Stimulated activated CD4-positive, alpha-beta T cell treated with anti-CD3 and anti-CD28 coated beads, Interleukin-12 subunit alpha, Interleukin-12 subunit beta, amount 100 ng/mL, for 48 hours (primary cell): ENCODE measurements at places on chromosomes 6 and 20.

DNA sequence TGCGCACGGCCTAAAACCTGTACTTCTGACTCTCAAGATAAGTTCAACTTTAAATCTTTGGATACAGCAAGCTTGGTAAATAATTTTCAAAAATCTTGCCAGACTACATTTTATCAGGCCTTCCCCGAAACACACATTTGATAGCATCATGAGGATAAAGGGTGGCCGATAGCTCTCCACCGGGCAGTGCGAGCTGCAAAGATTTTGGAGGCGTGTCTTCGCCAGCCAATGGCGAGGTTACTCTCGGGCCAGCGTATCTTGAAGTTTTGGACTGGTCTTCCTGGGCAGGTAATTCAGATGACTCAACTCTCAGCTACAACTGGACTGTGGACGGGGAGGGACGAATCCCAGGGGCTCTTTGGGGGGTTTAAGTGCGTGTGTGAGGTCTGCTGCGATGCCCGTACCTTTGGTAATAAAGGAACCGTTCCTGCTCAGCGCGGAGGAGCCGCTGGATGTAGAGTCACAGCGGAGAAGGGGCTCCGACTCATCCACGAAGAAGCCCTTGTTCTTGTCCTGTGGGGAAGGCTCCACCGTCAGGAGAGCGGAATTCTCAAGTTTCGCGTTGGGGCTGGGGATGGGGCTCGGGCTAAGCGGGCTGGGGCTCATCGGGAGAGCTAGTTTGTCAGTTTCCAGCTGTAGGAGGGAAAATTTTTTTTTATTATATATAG, 75.3 kb downstream of the TNFRSF21 start:
- no peak for DNase-seq

DNA sequence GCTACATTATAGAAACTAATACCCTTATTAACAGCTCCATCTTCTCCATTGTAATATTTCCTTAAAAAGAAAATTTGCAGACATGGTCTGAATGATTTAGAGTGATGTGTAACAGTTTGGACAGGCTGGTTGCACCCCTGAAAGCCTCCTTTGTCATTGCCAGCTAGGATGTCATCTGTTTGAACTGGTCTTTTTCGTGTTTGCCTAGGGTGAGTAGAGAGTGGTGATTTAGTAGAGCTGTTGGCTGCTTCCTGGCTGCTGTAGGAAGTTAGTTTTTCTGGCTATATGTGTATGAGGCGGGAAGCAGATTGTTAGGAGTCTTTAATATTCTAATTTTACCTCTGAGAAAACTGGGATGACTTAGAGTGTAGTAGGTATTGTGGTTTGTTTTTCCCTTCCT, 101.1 kb downstream of the ZFAND3 start:
- no peak for DNase-seq

- no peak for DNase-seq
Observed at GRCh38 chr6:145531822-145532221, 203.5 kb downstream of the EPM2A start.

GRCh38 chr6:135085700-135086413, 31.2 kb upstream of the HBS1L start:
- no peak for DNase-seq

DNA sequence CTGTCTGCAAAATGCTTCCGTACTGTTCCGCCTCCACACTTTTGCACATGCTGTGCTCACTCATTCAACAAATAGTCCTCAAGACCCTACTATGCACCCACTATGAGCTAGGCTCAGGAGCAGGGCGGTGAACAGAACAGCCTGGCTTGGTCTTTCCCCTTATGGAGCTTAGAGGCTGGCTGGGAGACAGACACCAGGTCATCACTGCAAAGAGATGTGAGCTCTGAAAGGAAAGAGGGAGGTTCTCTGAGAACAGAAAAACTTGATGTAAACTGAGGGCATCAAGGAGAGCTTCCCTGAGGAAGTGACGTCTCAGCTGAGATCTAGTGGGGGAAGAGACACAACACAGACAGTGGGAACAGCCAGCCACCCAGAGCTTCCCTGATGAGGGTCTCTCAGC, 31.0 kb upstream of the TGM2 start:
- DNase-seq, result no peak

GRCh38 chr20:35891375-35891774, 62.9 kb downstream of the SCAND1 start:
- no peak for DNase-seq

GRCh38 chr6:162621246-162621645, 106.3 kb downstream of the PRKN start:
- no peak for DNase-seq

- no peak for DNase-seq
Observed at GRCh38 chr6:95973976-95974375, 41.8 kb upstream of the FUT9 start.

DNA sequence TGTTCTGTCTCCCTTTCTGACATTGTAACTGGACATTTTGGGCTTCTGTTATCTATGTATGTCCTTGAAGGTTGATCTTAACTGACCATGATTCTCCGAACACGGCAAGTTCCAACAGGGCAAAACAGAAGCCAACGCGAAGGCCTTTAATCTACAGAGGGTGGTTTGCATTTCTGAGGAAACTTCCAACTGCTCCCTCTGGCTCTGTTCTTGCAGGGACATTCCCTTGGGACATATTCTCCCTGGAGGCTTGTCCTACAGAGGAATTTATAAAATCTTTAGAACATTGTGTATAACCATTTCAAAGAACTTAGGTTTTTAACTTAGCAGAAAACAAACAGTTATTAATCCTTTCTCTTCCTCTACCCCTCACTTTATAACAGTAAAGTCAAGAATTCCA, 189.0 kb upstream of the CDYL start:
- DNase-seq, result no peak

DNA sequence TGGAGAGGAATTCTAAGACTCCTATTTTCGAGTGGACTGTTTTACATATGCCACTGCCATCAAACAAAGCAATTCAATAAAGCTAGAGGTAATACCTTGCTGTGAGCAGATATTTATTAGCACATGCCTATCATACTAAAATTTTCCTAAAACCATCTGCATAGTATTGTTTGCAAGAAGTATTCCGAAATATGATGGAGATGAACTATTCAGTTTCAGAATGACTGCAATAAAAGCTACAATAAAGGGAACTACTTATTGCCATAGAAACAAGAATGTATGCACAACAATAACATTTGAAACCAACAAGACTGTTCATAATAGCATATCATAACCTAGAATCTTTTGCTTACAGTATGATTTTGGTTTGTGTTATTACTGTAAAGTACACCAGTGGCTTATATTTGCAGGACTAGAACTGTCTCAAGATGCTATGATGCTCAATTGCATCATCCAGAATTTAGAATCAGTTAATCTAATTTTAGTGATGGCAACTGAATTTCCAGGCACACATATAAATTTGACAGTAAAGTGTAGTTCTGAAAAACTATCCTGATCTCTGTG, 144.3 kb downstream of the GRIK2 start:
- DNase-seq, result no peak
